NCI-H1694 treated with DMSO at 0.1 percent for 48 hours (cell line): ENCODE measurements at places on chromosomes 11 and 22.

DNA sequence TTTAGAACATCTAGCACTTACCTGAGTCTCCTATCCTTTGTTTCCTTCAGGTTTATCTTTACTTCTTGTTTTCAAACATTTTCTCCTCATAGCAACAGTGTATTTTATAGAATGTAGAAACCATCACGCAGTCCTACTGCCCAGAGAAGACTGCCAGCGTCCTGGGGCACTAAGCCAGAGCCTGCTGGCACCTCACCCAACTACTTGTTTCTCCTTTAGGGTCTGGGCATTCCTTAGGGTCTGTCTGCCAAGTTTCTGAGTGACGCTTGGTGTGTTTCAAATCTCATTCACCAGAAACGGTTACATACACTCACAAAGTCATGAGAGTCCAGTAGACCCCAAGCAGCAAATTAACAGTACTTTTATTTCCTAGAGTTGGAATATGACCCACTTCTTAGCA, 49.6 kb upstream of the SLC25A1 start:
- no peak for DNase-seq

GRCh38 chr11:13110929-13111812, 102.1 kb downstream of the RASSF10 start:
- DNase-seq: no peak

DNA sequence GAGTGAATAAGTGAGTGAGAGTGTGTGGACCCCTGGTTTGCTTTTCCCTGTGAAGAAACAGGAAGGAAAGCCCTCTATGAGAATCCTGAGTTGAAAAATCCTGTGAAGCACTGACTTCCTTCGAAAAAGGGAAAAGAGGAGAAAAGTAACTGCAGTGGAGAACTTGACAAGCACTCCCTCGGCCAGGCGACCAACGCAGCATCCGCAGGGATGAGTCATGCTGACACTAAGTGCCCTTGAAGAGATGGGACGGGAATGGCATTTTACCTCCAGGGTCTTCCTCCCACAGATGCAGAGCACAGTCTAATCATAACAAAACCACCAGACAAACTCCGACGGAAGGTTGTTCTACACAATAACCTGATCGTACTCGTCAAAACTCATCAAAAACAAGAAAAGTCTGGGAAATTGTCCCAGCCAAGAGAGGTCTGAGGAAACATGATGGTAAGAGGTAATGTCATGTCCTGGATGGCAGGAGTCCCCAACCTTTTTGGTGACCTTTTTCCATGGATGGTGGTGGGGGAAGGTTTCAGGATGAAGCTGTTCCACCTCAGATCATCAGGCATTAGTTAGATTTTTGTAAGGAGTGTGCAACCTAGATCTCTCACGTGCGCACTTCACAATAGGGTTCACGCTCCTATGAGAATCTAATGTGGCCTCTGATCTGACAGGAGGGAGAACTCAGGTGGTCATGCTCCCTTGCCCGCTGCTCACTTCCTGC, 132.2 kb upstream of the B3GAT1 start:
- DNase-seq: no peak

DNA sequence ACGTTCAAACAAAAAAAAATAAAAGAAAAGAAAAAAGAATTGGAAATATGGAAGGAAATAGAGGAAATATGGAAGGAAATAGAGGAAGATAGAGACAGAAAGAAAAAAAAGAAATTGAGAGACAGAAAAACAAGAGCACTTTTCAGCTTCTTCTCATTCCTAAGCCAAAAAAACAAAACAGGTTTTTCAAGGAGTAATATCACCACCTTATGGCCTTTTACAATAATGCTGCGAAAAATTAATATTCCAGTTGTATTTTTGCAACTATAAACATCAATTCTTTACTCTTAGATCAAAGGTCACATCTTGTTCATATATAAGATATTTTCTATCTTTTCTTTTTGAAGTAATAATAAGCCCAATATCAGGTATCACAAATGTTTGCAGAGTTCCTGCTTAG, 328.3 kb downstream of the FAT3 start:
- DNase-seq: peak; percentile 13

DNA sequence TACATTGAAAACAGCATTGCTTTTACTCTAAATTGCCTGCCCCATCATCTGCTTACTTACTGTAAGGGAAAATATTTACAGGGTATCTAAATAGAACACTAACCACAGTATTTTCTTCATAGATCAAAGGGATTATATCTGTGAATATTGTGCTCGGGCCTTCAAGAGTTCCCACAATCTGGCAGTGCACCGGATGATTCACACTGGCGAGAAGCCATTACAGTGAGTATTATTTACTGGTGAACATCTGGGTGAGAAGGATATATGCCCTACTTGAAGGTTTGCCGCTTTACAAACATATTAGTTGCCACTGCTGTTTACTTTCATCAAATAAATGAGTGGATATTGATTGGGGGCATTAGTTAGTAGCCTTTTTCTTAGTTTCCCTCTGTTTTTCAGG, 5.9 kb upstream of the CNTF start:
- peak; percentile 1 for DNase-seq

- DNase-seq: no peak
These were observed 269.7 kb downstream of the DYNC2H1 start for GRCh38 chr11:103378931-103379330.

DNA sequence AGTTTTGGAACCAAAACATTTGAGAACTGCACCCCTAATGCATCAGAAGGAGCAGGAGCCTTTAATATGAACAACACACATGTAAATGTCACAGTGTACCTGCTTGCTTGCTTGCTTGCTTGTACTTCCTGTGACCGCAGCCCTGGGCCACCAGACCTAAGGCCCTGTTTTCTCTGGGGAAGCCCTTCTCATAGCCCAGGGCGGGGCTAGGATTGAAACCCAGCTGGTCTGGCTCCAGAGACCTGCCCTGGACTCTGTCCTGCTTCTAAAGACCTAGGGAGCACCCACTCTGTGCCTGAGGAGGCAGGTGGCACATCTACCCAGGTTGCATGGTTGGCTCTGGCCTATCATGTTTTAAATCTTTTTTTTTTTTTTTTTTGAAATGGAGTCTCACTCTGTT, 7.6 kb upstream of the MCM5 start:
- no peak for DNase-seq

GRCh38 chr11:578276-579035, 2.2 kb downstream of the PHRF1 start:
- DNase-seq: no peak

GRCh38 chr11:11519184-11519583, 102.6 kb downstream of the GALNT18 start:
- no peak for DNase-seq

GRCh38 chr11:69178819-69179482, 23.2 kb downstream of the SMIM38 start:
- DNase-seq: no peak

DNA sequence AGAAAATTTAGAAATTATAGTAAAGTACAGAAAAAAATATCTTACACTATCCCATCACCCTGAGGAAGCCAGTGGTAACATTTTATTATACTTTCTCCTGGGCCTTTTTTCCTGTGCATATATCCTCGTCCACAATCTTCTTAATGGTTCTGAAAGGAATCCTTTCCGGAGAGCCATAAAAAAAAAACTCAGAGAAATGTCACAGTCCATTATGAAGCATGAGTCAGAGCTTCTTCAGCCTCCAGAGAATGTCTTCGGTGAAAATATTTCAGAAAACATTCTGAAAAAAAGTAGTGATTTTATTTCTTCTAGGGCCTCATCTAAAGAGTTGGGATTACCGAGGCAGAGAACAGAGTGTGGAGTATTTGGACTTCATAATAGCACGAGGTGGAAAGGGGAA, 163.4 kb downstream of the INSC start:
- no peak for DNase-seq

GRCh38 chr11:13168271-13168670, 109.3 kb upstream of the BMAL1 start:
- DNase-seq: no peak

GRCh38 chr11:789943-790342, at the start of gene CEND1:
CEND1 (minus strand) TSS chr11:790090; CDS start chr11:788576, 1,514 bp downstream.
- peak; percentile 16 for DNase-seq

GRCh38 chr22:46108564-46109473, 41.5 kb upstream of the PPARA start:
- no peak for DNase-seq

DNA sequence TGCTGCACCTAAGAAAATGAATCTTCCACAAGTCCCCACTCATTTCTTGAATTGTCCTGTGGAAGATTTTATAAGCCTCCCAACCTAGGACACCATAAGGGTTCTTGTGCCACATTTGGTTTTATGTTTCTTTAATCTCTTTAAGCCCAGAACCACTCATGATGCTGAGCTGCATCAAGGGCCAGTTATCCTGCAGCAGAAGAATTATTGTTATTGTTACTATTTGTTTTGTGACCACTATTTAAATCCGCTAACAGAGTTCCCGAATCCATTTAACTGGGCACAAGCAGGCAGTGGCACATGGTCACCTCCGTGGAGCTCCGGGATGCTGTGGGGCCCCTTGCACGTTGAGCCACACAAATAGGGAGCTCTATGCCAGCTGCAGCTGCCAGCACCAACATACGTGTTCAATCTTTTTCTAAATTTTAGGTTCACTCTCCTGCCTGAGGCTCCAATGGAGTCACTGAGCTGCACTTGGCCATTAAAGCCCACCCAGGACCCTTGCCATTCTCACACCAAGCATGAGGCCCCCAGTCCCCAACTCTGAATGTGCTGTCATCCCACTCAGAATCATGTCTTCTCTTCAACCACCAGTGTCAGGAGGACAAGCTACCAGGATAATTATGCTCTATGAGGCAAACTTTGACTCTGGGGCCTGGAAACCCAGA, 60.6 kb downstream of the DGCR2 start:
- DNase-seq: no peak

GRCh38 chr11:111574373-111575225, 27.6 kb upstream of the SIK2 start:
- no peak for DNase-seq

DNA sequence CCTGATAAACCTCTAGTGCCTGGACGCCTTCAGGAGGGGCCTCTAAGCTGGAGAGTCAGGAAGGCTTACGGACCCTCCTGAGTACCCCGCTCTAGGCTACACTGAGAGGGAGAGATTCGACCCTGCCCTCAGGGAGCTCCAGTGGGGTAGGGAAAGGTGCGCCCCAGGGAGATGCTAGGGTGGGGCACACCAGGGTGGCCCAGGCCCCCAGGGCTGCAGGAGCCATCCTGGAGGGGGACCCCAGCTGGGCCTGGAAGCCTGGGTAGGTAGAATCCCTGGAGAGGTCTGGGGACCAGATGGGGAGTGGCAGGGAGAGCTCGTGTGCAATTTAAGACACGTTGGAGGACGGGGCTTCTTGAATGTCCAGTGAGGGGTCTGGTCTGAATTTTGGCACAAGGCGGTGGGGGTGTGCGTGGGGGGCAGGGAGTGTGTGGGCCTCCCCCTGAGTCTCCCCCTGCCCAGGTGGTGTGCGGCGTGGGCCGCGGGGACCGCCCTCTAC, 4.7 kb downstream of the CARNS1 start:
- no peak for DNase-seq

DNA sequence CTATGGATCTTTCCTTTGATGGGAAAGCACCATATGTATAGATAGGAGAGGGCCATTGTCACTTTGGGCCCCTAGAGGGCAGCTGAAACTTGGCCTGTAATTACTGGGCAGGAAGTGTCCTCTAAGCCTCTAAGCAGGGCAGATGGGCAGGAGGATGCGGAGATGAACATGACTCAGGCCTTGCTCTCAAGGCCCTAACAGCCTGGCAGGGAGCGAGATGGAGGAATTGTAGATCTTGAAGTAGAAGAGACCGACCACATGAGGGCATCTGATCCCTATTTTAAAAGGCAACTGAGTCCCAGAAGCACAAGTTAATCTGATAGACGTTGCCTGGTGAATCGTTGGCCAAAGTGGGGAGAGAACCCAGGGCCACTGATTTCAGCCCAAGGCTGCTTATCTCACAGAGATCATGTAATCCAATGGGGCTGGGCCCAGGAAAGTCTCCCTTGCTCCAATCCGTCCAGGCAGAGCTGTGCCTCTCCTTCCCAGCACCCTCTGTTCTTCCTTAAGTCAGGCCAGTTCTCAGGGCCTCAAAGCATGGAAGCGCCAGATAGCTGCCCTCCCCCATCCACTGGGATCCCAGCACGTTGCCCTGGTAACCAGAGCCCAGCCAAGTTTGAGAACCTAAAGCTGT, 2.5 kb upstream of the SEPTIN3 start:
- peak; percentile 56 for DNase-seq
